A673 (cell line): ENCODE measurements at places on chromosomes 6 and 20. TPM values are rescaled to one million over a fixed set of nuclear protein-coding genes. Genes with fewer than 3 reads are reported as not detected.

The SLC44A4 gene
- total RNA-seq, result not detected in 2 replicates

The GSTA1 gene
- total RNA-seq, result not detected in 2 replicates

The COX4I2 gene
- total RNA-seq, result not detected in 2 replicates

The LPA gene
- total RNA-seq, result not detected in 2 replicates

The SESN1 gene
- 3.4 and 4.1 TPM in 2 replicates for total RNA-seq

The C4A gene
- 4.6 TPM in 2 replicates for total RNA-seq

The BMP7 gene
- 7.5 and 18.9 TPM in 2 replicates for total RNA-seq

The METTL24 gene
- total RNA-seq, result 6.4 and 9.0 TPM in 2 replicates

The COL9A3 gene
- total RNA-seq, result 8.4 and 11.7 TPM in 2 replicates
